ENCODE measurements at places on chromosomes 7 and 10. TPM values are rescaled to one million over a fixed set of nuclear protein-coding genes. Genes with fewer than 3 reads are reported as not detected.

PSAP gene
- 216 TPM for total RNA-seq

NKX2-3 gene
- not detected for total RNA-seq

DNA sequence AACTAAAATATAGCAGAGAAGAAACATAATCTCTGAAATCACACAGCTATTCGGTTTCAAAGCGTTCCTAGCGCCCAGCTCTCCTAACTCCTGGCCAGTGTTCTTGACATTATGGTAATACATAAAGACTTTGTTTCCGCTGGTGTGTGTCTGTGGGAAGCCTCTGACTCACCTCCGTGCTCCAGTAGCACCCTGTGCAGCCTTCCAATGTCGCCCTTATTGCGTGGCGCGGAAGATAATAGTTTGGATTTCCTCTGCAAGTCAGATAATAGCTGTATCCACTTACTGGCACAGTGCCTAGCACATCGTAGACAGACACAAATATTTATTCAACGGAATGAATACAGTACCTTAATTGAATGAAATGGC, 570 bp downstream of the BMS1 start:
- H3K27ac ChIP-seq, result peak overlapping the region; percentile 56
- H3K27me3 ChIP-seq, result no peaks in the 10 kb centered on the region
- H3K4me3 ChIP-seq, result peak overlapping the region; percentile 70
- H3K4me1 ChIP-seq, result no peaks in the 10 kb centered on the region
- peak; percentile 74 for DNase-seq

TMEM176B gene
- not detected for total RNA-seq

ATRNL1 gene
- total RNA-seq, result 0.18 TPM

DNA sequence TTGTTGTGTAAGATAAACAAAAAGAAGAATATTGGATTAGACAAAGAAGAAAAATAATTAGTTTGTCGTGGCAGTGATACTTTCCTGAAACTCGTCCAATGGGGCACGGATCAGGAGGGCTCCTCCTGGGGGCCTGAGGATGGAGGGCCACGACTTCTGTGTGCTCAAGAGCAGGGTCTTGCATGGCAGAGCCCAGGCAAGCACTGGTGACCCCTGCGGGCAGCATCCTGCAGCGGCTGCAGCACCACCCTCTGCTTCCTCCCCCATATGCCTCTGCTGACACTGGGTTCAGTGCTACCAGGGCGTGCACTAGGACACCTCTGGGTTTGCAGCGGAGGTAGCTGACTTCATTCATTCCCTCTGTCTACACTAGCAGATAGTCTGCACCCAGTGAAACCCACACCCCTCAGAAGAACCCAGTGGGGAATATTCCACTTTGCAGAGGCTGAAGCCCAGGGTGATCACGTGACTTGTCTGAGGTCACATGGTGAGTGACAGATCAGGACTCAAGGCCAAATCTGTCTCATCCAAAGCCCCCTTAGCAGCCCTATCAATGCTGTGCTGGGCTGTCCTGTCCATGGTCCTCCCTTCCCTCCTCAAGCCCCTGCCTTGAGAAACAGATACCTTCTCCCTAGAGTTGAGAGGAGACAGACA, 375.5 kb downstream of the TCERG1L start:
- no peaks in the 10 kb centered on the region for H3K36me3 ChIP-seq
- H3K27ac ChIP-seq, result no peak overlapping the region
- H3K4me1 ChIP-seq, result no peaks in the 10 kb centered on the region
- H3K27me3 ChIP-seq, result no peaks in the 10 kb centered on the region
- no peak for DNase-seq

PAPOLB gene
- total RNA-seq, result under 0.01 TPM

- H3K27me3 ChIP-seq, result no peaks in the 10 kb centered on the region
- peaks cover 15% of the 10 kb centered on the region for H3K36me3 ChIP-seq
- peaks cover 10% of the 10 kb centered on the region for H3K4me1 ChIP-seq
- H3K27ac ChIP-seq, result peak overlapping the region; percentile 13
- no peak overlapping the region for H3K4me3 ChIP-seq
Observed at GRCh38 chr10:75179657-75180177, 30.9 kb upstream of the VDAC2 start.

DNA sequence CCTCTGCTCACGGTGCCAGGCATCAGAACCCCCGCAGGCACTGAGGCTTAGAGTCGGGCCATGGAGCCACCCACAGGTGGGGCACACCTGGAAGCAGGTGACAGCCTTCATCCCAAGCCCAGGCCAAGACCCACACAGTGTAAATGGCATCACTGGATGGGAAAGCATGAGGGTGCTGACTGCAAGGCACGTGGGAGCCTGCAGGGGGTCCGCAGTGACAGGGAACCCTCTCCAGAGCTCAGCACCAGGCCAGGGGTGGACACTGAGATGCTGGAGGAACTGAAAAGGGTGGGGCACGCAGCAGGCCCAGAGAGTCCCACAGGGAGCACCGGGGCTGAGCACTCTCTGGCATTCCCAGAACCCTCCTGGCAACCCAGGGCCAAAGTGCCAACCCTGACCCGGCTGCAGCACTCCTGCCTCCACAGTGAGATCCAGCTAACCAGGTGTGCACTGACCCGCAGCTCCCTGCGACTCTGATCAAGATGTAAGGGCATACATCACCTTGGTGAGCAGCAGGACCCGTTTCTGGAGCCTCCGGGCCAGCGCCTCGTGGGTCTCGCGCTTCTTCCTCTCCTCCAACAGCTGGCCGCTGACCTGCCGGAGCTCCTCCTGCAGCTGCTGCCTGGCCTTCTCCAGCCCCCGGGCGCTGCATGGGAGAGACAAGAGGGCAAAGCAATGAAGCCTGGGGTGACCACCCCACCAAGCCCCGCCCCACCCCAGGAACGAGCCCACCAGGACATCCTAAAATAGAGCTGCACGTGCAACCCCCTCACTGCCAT, 163.9 kb downstream of the MAD1L1 start:
- peaks cover 16% of the 10 kb centered on the region for H3K36me3 ChIP-seq
- no peak overlapping the region for H3K27ac ChIP-seq
- no peaks in the 10 kb centered on the region for H3K27me3 ChIP-seq
- DNase-seq, result no peak
- H3K4me3 ChIP-seq, result no peak overlapping the region

DNA sequence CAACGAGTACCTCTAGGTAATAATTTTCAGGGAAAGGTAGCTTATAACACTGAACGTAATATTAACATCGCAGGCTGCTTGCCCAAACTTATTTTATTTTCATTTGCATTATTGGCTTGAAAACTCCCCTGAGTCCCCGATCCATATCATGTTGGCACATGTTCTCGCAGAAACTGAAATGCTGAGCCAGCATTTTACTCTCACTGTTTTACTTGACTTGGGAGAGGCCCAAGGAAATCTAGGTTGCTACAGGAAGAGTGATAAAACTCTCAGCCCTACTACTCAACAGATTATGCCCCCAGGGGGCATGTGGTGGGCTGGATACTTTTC, 183.5 kb upstream of the HABP2 start:
- no peak overlapping the region for H3K4me3 ChIP-seq
- no peaks in the 10 kb centered on the region for H3K36me3 ChIP-seq
- peaks cover 4% of the 10 kb centered on the region for H3K27me3 ChIP-seq
- no peak overlapping the region for H3K27ac ChIP-seq
